Breast epithelium (tissue), 4 donors: ENCODE measurements at places on chromosomes 1 and 21. TPM values are rescaled to one million over a fixed set of nuclear protein-coding genes. Genes with fewer than 3 reads are reported as not detected.
A peak's percentile ranks its signal among the peaks of the same experiment; 100 is the strongest.

GRCh38 chr1:6241107-6241886, 2.7 kb upstream of the HES3 start:
- H3K4me3 ChIP-seq = no peak overlapping the region
- no peak overlapping the region for H3K27ac ChIP-seq
- peaks cover 10% of the 10 kb centered on the region for H3K4me1 ChIP-seq
- H3K27me3 ChIP-seq = peaks cover 25% of the 10 kb centered on the region
- no peaks in the 10 kb centered on the region for H3K36me3 ChIP-seq

- H3K36me3 ChIP-seq = no peaks in the 10 kb centered on the region
- H3K4me3 ChIP-seq = no peak overlapping the region
- H3K27ac ChIP-seq = peak overlapping the region; percentile 20
- no peak for DNase-seq
- H3K27me3 ChIP-seq = no peaks in the 10 kb centered on the region
- H3K4me1 ChIP-seq = no peaks in the 10 kb centered on the region
Observed at GRCh38 chr1:147762233-147763024, 2.0 kb upstream of the GJA5 start.

CFH gene
- 266 TPM for total RNA-seq

DNA sequence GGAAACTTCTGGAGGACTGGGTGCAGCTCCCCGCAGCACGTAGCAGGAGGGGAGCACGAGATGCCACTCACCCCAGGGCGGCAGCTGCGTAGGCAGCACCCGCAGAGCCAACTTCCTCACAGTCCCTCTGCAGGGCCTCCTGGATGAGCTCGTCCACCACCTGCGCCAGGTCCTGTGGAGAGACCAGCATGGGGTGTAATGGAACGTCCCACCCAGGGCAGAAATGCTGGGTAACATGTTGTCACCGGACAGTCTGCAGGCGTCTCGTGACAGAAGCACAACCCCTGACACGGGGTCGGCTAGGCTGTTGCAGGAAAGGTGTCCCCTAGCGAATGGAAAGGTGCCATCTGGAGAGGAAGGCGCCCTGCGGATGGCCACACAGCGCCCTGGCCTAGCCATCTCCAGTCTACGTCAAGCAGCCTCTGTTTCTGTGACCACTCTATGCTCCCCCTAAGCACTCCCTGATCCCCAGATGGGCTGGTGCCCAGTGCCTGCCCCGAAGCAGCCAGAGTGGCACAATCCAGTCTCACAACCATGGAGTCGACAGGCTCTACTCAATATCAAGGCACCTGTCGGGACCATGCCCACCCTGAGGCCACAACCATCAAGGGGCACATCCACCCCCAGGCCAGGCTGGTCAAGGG, 21.2 kb downstream of the MCM3AP start:
- no peak overlapping the region for H3K4me3 ChIP-seq
- H3K27me3 ChIP-seq = no peaks in the 10 kb centered on the region
- no peak overlapping the region for H3K27ac ChIP-seq
- H3K4me1 ChIP-seq = no peaks in the 10 kb centered on the region
- peaks cover 10% of the 10 kb centered on the region for H3K36me3 ChIP-seq

GRCh38 chr1:6777813-6778212, 7.4 kb upstream of the CAMTA1 start:
- no peak overlapping the region for H3K27ac ChIP-seq
- no peaks in the 10 kb centered on the region for H3K27me3 ChIP-seq
- H3K4me3 ChIP-seq = no peak overlapping the region

DNA sequence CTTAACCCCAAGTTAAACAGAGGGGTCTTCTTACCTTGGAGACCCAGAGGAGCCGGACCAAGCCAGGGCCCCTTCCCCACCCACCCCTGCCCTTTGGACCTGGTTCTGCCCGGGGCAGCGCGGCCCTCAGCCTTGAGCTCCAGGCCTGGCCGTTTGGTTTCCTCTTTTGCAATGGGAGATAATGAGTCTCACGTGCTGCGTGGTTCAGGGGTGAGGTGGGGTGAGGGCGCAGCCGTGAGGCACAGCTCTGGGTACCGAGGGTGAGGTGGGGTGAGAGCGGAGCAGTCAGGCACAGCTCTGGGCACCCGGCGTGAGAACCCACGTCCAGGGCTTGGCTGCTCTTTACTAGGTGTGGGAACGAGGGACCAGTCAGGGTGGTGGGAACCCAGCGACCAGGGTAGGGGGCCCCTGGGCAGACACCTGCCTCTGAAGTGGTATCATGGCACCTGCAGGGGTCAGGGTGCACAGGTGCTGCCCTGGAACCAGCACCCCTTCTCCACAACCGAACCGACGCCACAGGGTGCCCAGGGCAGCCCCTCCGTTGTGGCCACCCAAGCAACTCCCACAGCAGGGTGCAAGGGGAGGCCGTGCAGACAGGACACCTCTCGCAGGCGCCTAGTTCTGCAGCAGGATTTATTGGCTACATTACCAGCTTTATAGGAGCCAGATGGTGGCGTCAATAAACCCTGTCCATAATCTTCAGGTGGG, 182.2 kb downstream of the PRDM16 start:
- DNase-seq = no peak
- no peaks in the 10 kb centered on the region for H3K36me3 ChIP-seq
- no peaks in the 10 kb centered on the region for H3K27me3 ChIP-seq
- H3K4me3 ChIP-seq = no peak overlapping the region
- no peaks in the 10 kb centered on the region for H3K4me1 ChIP-seq
- H3K27ac ChIP-seq = no peak overlapping the region

- H3K36me3 ChIP-seq = no peaks in the 10 kb centered on the region
- no peaks in the 10 kb centered on the region for H3K27me3 ChIP-seq
- H3K4me3 ChIP-seq = no peak overlapping the region
- H3K4me1 ChIP-seq = peaks cover 3% of the 10 kb centered on the region
Observed at GRCh38 chr1:22123071-22123390, 19.9 kb downstream of the WNT4 start.

- no peak overlapping the region for H3K4me3 ChIP-seq
- no peaks in the 10 kb centered on the region for H3K27me3 ChIP-seq
- no peak overlapping the region for H3K27ac ChIP-seq
Observed at GRCh38 chr1:202765721-202766120, 42.5 kb downstream of the KDM5B start.

DNA sequence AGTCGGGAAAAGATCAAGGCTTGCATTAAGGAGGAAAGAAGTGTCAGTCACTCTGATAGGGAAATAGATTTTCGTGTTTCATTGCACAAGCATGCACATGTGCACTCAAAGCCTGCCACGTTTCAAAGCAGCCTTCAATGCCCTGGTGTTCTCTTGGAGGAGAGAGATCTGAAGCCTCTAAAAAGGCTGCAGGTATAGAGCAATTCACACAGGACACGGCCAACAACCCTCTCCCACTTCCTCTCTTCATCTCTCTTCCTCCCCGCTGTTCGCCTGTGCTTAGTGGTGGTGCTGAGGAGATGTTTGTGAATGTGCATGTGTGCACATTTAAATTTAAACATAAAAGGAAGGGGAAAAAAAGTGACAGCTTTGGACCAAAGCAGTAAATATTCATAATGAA, 117.7 kb downstream of the NUF2 start:
- no peaks in the 10 kb centered on the region for H3K4me1 ChIP-seq
- no peaks in the 10 kb centered on the region for H3K27me3 ChIP-seq
- H3K27ac ChIP-seq = no peak overlapping the region
- no peak overlapping the region for H3K4me3 ChIP-seq
- H3K36me3 ChIP-seq = no peaks in the 10 kb centered on the region
- no peak for DNase-seq

BEST4 gene
- 0.15 TPM for total RNA-seq

DNA sequence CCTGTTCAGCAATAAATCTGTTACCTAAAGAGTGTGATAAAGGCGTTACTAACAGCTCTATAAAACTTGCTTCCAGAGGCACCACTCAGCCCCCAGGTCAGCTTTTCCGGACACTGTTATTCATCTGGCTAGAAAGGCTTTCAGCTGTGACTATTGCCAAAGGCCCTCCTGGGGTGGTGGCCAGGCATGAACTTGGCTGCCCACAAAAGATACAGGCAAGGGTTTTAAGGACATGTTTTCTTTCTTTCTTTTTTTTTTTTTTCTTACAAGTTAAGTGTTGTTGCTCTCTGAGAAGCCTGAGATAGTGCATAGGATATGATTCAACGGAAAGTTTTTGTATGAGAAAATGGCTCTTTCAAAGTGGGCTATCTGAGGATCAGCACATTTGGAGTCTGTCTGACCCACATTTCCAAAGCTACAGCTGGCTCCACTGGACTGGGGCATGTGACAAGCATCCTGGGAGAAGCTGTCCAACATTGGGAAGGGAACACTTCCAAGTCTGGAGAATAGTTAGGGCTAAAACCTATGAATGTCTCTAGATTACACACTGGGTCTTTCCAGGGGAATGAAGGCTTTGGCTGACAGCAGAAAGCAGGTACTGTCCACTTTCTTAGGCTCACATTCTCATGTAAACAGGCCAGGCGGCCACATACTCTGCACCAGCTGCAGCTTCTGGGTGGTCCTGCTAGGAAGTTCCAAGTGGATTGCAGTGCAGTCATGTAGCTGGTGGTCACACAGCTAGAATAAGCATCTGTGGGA, 639.7 kb downstream of the LMO4 start:
- H3K36me3 ChIP-seq = no peaks in the 10 kb centered on the region
- H3K4me1 ChIP-seq = no peaks in the 10 kb centered on the region
- H3K4me3 ChIP-seq = no peak overlapping the region
- H3K27ac ChIP-seq = peak overlapping the region; percentile 29

DNA sequence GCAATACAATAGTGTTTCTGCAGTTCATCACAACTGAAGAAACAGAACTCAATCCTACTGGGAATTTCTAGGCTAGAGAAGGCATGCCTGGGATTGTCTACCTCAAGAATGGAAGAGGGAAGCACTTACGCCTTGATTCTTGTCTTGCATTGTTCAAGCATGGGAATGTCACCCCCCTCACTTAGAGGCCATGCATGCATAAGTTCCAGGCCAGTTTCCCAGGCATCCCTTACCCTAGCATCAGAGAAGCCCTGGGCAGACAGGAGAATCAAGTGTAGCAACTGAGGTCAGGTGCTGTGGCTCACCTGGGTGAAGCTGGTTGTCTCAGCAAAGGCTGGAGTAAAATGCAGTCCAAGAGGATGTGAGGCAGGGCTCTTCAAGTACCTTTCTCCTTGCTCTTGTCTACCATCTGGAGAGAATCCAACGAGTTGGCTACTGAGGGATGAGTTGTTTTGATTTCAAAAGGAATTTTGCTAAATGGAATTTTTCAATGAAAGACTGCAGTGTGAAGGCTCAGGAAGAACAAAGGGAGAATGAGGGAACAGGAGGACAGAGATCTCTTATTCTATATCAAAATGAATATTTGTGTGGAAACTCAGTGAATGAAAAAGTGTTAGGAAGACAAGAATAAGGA, 174.3 kb downstream of the NEK7 start:
- DNase-seq = no peak
- H3K36me3 ChIP-seq = no peaks in the 10 kb centered on the region
- H3K27me3 ChIP-seq = no peaks in the 10 kb centered on the region
- H3K4me1 ChIP-seq = no peaks in the 10 kb centered on the region
- H3K4me3 ChIP-seq = no peak overlapping the region
- no peak overlapping the region for H3K27ac ChIP-seq

KCNJ9 gene
- not detected for total RNA-seq

DNA sequence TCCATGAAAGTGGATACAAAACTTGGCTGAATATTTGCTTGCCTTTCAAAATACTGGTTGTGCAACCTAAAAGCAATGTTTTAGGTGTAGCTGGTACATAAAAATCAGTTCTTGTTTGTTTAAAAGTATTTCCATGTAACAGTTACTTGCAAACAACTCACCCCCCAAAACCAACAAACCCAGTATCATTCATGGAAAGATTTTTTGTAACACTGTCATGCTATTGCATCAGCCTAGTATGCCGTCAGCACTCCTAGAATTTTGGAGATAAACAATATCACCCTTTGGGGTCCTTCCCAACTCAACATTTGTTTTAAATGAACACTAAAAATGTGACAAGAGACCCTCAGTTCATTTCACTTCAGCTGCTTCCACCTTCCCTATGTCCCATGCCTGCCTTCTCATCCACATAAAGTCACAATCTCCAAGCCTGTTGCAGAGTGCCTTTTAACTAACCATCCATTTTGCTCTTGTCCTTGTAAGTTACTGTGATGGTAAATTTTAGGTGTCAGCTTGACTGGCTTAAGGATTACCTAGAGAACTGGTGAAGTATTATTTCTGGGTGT, 425.3 kb downstream of the DUSP10 start:
- no peak overlapping the region for H3K27ac ChIP-seq
- no peaks in the 10 kb centered on the region for H3K27me3 ChIP-seq
- no peak for DNase-seq
- no peak overlapping the region for H3K4me3 ChIP-seq
- no peaks in the 10 kb centered on the region for H3K4me1 ChIP-seq

BSND gene
- total RNA-seq = 0.15 TPM

- H3K4me3 ChIP-seq = no peak overlapping the region
- no peaks in the 10 kb centered on the region for H3K4me1 ChIP-seq
- DNase-seq = no peak
- H3K27ac ChIP-seq = no peak overlapping the region
- no peaks in the 10 kb centered on the region for H3K36me3 ChIP-seq
Observed at GRCh38 chr1:25936947-25937346, 30.7 kb upstream of the STMN1 start.

DNA sequence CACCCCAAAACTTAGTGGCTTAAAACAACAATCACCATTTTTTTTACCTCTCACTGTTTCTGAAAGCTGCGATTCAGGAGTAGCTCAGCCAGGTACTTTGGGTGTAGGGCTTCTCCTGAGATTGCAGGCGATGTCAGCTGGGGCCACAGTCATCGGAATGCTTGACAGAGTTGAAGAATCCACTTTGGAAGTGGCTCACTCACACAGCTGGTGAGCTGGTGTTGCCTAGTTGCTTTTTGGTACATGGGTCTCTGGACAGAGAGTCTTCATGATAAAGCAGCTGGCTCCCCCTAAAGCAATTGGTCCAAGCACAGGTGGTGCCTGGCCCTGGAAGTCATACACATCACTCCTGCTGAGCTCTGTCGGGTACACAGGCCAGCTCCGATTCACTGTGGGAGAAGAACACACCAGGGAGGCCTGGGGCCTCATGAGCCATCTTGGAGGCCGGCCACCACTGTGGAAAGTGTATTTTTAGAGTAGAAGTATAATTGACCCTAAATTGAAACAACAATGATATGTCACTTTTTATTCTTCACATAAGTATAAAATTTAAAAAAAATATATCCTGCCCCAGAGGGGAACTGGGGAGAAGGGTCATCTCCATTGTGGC, 75.2 kb upstream of the GALNT2 start:
- H3K4me3 ChIP-seq = no peak overlapping the region
- no peaks in the 10 kb centered on the region for H3K27me3 ChIP-seq
- no peaks in the 10 kb centered on the region for H3K36me3 ChIP-seq
- H3K27ac ChIP-seq = no peak overlapping the region
- H3K4me1 ChIP-seq = no peaks in the 10 kb centered on the region

FTCD gene
- not detected for total RNA-seq

- no peaks in the 10 kb centered on the region for H3K27me3 ChIP-seq
- DNase-seq = no peak
- no peaks in the 10 kb centered on the region for H3K36me3 ChIP-seq
- H3K4me1 ChIP-seq = no peaks in the 10 kb centered on the region
- peak overlapping the region; percentile 89 for H3K4me3 ChIP-seq
Observed at GRCh38 chr1:147243228-147243685, 773 bp downstream of the CHD1L start.

DNA sequence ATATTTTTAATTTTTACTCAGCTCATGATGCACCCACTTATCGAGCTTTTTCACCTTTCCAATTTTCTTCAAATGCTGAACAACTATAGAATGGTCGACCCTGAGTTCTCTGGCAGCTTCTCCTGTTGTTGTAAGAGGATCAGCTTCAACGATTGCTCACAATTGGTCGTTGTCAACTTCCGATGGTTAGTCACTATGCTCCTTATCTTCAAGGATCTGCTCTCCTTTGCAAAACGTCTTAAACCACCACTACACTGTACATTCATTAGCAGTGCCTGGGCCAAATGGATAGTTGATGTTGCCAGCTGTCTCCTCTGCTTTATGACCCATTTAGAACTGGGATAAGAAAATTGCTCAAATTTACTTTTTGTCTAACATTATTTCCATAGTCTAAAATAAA, 385.9 kb upstream of the LYPLAL1 start:
- no peak overlapping the region for H3K27ac ChIP-seq
- H3K4me1 ChIP-seq = no peaks in the 10 kb centered on the region
- H3K27me3 ChIP-seq = no peaks in the 10 kb centered on the region
- no peaks in the 10 kb centered on the region for H3K36me3 ChIP-seq
- DNase-seq = no peak
- H3K4me3 ChIP-seq = no peak overlapping the region
